ENCODE measurements at places on chromosomes 6 and 20.

- no peak for DNase-seq
Measured at GRCh38 chr6:1118287-1118647, 193.6 kb upstream of the FOXQ1 start.

DNA sequence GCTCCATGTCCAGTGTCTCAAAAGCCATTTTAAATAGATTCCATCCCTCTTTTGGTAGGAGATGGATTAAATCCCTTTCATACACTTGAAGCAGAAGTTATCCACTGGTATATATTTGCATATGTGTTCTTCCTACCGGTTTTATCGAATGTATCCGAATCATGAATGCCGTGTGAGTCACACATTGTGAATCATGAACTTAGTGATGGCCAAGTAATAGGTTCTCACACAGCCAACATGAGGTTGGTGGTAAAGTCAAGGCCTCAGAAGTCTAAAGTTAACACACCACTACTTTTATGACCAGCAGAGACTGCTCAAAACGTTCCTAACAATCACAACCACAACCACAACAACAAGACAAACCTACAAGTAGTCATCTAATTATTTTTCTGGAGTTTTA is 345.5 kb downstream of the THBS2 start:
- no peak for DNase-seq

- DNase-seq = no peak
Measured at GRCh38 chr6:79600313-79600712, 30.8 kb upstream of the SH3BGRL2 start.

DNA sequence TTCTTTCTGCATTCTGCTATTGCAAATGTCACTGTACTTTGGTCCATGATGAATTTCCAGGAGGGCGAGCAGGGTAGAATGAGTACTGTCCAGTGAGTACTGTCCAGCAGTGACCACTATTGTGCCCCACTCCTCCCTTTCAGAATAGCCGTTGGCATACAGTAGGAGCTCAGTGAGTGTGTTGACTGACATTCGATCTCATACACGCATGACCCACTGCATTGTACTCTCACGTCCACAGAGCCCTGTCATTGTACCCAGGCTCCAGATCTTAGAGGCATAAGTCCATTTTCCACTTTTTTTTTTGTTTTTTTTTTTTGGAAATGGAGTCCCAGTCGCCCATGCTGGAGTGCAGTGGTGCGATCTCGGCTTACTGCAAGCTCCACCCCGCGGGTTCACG is 8.2 kb downstream of the DYNLRB1 start:
- DNase-seq = no peak

DNA sequence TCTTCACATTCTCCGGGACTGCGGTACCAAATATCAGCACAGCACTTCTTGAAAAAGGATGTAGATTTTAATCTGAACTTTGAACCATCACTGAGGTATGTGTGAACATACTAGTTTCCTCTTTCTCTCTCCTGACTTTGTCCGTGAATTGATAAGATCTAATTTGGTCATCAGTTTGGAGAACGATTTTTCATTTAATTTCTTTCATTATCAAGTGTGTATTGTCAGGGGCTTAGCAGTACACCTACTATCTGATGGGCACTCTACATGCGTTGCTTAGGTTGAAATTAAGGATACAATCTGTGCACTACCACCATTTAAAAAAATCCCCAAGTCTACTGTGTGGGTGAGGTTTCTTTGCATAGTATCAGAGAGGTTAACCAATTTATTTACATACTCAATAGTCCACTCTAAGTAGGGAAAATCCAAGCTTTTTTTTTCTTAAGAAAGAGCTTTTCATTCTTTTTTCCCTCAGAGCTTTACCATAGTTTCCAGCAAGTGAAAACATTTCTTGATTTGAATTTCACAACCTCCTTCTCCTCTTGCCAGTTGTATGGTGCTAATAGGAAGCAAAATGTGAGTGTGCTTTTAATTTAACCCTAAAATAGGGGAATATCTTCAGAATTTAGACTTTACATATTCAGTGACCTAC is 105.4 kb upstream of the ESR1 start:
- no peak for DNase-seq

DNA sequence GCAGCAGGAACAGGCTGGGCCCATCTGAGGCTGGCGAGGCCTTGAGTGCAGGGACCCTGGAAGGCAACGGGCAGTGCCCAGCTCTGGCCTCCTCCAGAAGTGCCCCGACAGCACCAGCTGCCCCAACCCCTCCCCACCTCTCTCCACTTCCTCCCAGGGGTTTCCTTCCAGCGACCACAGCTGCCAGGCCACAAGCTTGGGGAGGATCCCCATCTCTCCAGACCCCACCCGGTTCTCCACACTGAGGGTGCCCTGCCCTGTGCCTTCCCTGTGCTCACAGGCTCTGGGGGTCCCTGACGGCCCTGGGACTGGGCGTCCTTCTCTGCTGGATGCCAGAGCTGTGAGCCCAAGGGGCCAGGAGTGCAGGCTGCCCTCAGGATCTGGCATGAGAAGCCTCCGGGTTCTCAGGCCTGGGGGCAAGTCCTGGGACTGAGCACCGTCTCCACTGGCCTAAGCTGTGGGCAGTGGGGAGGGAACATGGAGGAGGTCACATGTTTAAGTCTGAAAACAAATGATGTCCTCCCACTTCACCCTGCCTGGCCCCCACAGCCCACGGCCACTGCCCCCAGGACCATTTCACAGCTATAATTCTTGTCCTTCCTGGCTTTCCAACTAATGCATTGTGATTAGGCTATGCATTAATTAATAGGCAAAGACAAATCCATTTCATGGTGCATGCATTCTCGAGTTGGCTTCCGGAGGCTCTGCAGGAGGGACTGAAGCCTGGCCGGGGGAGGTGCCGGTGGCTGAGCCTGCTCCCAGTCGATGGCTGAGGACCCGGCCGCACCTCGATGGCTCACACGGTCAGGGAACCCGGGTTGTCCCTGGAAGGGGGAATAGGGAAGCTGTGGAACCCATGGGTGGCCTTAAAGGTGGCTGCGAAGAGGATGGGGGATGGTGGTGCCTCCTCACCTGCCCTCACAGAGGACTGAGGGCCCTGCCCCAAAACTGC is 24.4 kb downstream of the BHLHE23 start:
- DNase-seq = no peak

- no peak for DNase-seq
Measured at GRCh38 chr6:146544616-146545182, 1.1 kb downstream of the RAB32 start.

GRCh38 chr6:56381801-56382251 is 134.4 kb upstream of the COL21A1 start:
- DNase-seq = no peak

All from stimulated activated CD8-positive, alpha-beta memory T cell treated with anti-CD3 and anti-CD28 coated beads, Interleukin-15, amount 100 ng/mL, for 48 hours (primary cell).